ENCODE measurements at places on chromosomes 16 and 17. TPM values are rescaled to one million over a fixed set of nuclear protein-coding genes. Genes with fewer than 3 reads are reported as not detected.

CMTM2 gene
- 5.4 TPM for total RNA-seq

DNA sequence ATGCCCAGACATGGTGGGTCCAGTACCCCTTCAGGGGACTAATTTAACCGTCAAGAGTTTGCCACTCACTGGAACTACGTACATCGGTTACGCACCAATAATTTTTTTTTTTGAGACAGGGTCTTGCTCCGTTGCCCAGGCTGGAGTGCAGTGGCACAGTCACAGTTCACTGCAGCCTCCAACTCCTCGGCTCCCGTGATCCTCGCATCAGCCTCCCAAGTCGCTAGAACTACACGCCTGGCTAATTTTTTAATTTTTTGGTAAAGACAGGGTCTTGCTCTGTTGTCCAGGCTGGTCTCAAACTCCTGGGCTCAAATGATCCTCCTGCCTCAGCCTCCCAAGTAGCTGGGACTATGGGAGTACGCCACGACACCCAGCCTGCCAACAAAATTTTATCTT lies 15.6 kb downstream of the RPH3AL start:
- DNase-seq = no peak
- no peak overlapping the region for H3K4me3 ChIP-seq
- peaks cover 13% of the 10 kb centered on the region for H3K4me1 ChIP-seq
- H3K36me3 ChIP-seq = no peaks in the 10 kb centered on the region
- H3K27me3 ChIP-seq = no peaks in the 10 kb centered on the region

- H3K27ac ChIP-seq = no peak overlapping the region
- H3K4me3 ChIP-seq = no peak overlapping the region
- no peaks in the 10 kb centered on the region for H3K4me1 ChIP-seq
- no peaks in the 10 kb centered on the region for H3K36me3 ChIP-seq
- DNase-seq = no peak
Measured at GRCh38 chr16:77816293-77816692, 27.9 kb downstream of the VAT1L start.

CDH1 gene
- not detected for total RNA-seq

CDR2 gene
- 20.1 TPM for total RNA-seq

PRCD gene
- total RNA-seq = 3.4 TPM

DNA sequence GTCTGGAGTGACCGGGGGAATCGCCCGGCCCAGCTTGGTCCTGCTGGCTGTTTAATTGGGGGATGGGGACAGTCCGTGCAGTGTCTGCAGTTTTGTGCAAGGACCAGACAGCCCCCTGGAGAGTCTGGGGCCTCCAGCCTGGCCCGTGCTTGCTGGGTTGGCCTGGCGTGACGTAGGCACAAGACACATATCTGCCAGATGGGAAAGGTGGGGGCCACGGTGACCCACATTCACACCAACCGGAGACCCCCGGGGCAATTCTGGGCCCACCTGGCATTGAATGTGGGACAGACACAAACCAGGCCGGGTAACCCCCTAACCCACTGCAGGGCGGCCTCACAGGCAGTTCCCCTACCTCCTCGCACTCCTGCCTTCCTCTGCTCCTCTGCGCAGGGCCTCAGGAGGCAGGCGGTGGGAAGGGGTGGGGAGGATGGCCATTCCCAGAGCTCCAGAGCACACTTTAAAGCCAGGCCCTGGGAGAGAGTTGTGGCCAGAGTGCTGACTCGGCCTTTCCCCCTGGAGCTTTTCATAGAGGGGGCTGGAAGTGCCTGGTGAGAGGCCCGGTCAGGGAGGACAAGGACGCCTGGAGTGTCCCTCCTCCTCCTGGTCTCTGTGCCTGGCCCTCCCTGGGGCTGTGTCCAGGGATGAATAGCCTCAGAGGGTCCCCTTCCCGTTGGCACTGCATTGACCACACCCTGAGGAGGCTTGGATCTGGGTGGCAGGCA lies 1.5 kb downstream of the MRC2 start:
- H3K4me1 ChIP-seq = peaks cover 5% of the 10 kb centered on the region
- no peak for DNase-seq
- no peaks in the 10 kb centered on the region for H3K27me3 ChIP-seq
- H3K36me3 ChIP-seq = no peaks in the 10 kb centered on the region

DNA sequence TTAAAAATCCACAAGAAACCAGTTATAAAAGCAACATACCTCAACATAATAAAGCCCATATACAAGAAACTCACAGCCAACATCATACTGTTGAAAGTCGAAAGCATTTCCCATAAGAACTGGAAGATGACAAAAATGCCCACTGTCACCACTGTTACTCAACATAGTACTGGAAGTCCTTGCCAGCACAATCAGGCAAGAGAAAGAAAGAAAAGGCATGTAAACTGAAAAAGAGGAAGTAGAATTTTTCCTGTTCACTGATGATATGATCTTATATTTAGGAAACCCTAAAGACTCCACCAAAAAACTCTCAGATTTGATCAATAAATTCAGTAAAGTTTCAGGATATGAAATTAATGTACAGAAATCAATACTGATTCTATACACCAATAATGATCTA lies 45.1 kb downstream of the AHSP start:
- H3K27ac ChIP-seq = no peak overlapping the region
- H3K4me1 ChIP-seq = no peaks in the 10 kb centered on the region
- no peaks in the 10 kb centered on the region for H3K27me3 ChIP-seq
- H3K4me3 ChIP-seq = no peak overlapping the region
- no peaks in the 10 kb centered on the region for H3K36me3 ChIP-seq
- DNase-seq = no peak

CHMP1A gene
- total RNA-seq = 71.1 TPM

CDRT15L2 gene
- not detected for total RNA-seq

- no peak overlapping the region for H3K27ac ChIP-seq
- H3K27me3 ChIP-seq = no peaks in the 10 kb centered on the region
- no peak overlapping the region for H3K4me3 ChIP-seq
- no peaks in the 10 kb centered on the region for H3K4me1 ChIP-seq
- H3K36me3 ChIP-seq = no peaks in the 10 kb centered on the region
- DNase-seq = no peak
Measured at GRCh38 chr17:52276381-52277008, 118.0 kb upstream of the CA10 start.

DNA sequence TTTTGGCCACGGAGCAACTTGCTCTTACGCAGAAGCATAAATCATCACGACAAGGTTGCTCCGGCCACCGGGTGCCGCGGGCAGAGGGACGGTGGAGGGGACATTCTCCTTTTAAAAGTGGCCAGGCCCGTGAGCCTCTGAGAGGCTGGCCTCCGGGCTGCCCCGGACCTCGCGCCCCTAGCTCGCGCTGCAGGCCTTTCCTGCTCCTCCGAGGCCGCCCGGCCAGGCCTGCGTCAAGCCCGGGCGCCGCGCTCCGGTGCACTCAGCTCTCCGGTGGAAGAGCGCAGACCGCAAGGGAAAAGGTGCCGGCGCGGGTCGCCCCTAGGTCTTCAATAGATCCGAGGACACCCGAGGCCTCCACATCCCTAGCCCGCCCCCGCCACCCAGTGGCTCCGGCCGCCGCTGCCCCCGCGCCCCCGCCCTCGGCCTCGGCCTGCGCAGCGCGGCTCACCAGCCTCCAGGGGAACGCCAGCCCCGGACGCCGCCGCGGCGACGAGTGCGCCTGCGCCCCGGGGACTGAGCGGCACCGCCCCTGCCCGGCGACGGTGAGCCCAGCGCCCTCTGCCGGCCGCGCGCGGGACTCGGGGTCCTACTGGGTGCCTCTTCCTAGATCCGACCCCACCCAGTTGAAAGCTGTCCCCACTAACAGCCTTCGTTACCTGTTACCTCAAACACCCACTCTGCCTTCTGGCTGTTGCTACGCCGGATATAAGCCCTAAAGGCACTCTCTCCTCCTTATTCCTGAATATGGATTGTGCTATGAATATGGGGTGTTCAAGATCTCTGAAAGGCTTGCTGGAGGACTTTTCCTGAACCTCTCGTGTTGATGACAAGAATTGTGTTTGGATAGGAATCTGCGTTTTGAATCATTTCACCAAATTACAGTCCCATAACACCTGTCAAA lies at the start of gene LYRM9:
TSS of gene LYRM9 (minus strand) at position 500 of the 904 bp plus-strand sequence. CDS start 10,671 bp downstream, outside the sequence.
- peak within 1 kb of the TSS; percentile 61 for H3K4me3 ChIP-seq
- no peaks in the 10 kb centered on the region for H3K36me3 ChIP-seq
- H3K27me3 ChIP-seq = peaks cover 6% of the 10 kb centered on the region
- DNase-seq = peak; percentile 88

ABCC12 gene
- not detected for total RNA-seq

ZNF624 gene
- total RNA-seq = 18.0 TPM

DNA sequence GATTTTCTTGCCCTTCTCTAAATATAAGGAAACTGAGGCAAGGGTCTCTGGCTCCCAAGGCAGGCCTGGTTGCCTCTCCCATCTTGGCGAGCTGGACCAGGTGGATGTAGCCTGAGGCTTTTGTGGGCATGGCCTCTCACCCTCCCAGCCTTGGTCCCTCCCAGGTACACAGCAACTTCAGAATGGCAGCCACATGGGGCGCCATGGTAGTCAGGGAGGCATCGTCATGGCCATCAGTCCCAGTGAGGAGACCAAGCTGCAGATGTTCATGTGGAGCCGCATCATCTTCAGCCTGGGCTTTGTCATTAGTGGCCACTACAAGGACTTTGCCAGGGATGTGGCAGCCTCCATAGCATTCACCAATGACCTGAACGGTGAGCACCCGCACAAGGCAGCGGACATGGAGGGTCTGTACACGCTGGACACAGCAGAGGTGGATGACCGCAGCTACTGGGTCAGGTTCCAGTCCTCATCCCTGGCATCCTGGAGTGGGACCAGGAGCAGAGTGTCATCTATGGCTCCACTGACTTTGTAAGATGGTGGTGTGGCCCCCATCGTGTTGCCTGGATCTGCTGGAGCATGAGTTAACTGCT lies 165.8 kb upstream of the ZNF267 start:
- peaks cover 3% of the 10 kb centered on the region for H3K36me3 ChIP-seq
- H3K4me3 ChIP-seq = no peak overlapping the region
- no peak for DNase-seq
- H3K27me3 ChIP-seq = no peaks in the 10 kb centered on the region
- no peaks in the 10 kb centered on the region for H3K4me1 ChIP-seq

- no peaks in the 10 kb centered on the region for H3K27me3 ChIP-seq
- H3K36me3 ChIP-seq = no peaks in the 10 kb centered on the region
- no peak overlapping the region for H3K27ac ChIP-seq
- DNase-seq = no peak
- peaks cover 19% of the 10 kb centered on the region for H3K4me1 ChIP-seq
- H3K4me3 ChIP-seq = no peak overlapping the region
Measured at GRCh38 chr17:228951-229708, 47.7 kb upstream of the DOC2B start.

NPB gene
- 3.8 TPM for total RNA-seq
